ENCODE measurements at places on chromosomes 13 and 19.

- no peak for DNase-seq
Observed at GRCh38 chr13:108289819-108290218, 20.3 kb downstream of the TNFSF13B start.

GRCh38 chr13:78759704-78760103 is 100.7 kb upstream of the OBI1 start:
- no peak for DNase-seq

DNA sequence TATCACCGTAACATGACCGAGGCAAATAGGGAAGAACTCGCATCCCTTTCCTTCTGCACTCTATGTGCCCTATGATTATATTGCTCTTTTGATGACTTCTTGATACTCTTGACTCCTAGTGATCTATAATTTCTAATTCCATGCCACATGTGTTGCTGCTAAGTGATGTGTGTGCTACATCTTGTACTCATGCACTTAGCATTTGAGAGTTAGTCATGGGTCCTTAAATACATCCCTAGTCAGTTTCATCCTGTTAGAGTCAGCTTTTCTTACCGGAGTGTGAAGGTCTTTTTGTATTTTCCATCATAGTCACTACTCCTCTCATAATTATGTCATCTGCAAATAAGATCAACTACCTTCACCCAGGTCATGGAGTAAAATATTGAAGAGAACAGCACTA is 30.2 kb downstream of the RXFP2 start:
- DNase-seq = peak; percentile 72

GRCh38 chr13:23695196-23695595 is 125.0 kb downstream of the TNFRSF19 start:
- DNase-seq = no peak

DNA sequence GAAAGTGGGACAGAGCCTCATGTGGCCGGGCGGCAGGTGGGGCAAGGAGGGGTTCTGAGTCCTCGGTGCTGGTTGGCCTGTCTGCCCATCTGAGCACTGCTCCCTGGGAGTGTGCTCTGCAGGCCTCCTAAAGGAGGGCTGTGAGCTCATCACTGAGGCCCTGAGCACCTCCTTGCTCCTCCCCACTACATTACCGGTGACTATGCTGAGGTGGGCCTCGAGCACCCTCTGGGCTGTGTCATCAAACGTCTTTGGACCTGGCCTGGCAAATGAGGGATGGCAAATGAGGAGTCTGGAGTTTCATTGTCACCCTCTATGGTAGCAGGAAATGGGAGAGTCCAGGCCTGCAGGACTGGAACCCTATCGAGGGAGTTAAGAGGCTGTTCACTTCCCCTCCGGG is 38.8 kb upstream of the ZNF429 start:
- no peak for DNase-seq

DNA sequence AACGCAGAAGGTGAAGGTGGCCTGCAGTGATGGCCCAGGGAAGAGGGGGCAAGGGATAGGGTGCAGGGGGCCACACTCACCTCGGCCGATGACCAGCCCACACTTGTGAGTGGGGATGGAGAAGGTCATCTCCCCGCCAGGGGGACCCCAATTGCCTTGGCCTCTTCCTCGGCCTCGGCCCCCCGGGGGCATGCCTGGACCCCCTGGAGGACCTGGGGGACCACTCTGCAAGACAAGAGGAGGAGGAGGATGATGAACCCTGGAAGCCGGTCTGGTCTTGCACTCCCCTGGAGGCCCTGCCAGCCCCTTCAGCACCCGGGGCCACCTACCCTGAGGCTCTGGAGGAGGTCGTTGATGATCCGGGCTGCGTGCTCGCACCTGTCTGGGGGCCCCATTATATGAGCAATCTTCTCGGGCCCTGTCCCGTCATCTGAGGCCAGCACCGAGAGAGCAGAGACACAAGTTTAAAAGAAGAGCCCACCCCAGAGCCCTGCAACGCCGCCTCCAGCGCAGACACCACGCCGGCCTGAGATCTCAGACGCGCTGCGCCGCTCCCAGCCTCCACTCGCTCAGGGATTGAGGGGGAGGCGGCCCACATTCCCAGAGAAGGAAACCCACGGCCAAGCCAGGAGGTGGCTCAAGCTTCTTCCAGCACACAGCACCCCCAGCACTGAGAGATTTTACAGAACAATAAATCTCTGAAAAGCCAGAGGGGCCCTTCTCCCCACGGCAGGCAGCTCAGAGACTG is 7.8 kb downstream of the KHSRP start:
- no peak for DNase-seq

DNA sequence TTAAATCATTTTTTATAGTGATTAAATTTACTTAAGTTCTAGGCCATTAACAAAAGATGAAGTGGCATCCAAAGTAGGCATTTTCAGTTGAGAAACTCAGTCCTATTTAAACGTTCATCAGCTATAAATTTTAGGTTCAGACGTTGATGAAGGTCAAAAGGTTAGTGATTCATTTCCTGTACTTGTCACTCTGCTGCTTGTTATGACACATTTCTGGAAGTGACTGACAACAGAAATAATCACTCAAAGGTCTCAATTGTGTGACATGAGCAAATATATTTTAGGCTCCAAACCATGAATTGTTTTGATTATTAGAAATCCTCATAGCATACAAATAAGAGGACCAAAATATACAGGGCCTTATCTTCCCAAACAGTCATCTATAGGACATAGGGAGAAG is 10.3 kb upstream of the EDNRB start:
- DNase-seq = no peak

GRCh38 chr13:110467516-110468110 is 93.9 kb downstream of the RAB20 start:
- no peak for DNase-seq

DNA sequence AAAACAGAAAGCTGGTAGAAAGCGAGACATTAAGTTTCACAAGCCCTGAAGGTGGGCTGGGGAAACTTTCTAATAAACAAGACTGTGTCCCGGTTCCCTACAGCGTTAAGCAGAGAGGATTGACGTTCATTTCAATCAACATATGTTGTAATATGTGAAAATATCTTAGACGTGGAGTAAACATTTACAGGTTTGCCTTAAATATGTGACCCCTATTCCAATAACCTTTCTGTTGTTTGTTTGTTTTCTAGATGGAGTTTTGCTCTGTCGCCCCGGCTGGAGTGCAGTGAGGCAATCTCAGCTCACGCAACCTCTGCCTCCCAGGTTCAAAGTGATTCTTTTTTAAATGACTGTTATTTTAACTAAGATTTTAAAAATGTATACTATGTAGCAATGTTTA is 526.2 kb downstream of the SUCLA2 start:
- DNase-seq = no peak

Measured in GM23248 (cell line).